ENCODE measurements at places on chromosomes 3 and 15. TPM values are rescaled to one million over a fixed set of nuclear protein-coding genes. Genes with fewer than 3 reads are reported as not detected.

DNA sequence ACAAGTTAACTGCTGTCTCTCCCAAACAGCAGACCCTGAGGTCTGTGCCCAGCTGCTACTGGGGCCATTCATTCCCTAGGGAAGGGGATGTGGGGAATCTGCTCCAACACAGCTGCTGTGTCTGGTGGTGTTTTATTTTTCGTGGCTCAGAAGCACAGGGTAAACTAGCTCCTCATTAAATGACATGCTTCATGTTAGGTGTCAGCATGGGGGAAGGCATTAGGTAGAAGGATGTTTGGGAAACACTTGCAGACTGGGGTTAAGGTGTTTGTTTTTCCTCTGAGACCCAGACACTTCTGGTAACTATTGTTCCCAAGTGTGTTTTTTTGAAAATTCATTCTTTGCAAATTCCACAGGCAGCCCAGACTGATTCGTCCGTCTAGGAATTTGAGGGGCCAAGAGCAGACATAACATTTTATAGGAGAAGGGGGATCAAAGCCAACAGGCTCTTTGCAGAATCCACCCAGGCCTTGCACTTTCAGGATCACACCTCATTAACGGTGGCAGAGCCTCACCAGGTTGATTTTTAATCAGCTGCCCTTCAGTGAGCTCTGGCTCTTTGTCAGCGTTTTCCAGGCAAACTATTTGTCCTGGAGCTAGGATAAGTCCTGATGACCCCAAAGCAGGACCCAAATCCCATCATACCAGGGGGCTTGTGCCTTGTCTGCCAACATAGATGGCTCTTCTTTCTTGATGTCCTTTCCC, 65.4 kb upstream of the ITGA11 start:
- no peak for DNase-seq

GRCh38 chr3:27556887-27557286, 72.7 kb upstream of the SLC4A7 start:
- peak; percentile 56 for DNase-seq

- DNase-seq, result peak; percentile 52
These were observed 21.9 kb downstream of the ABTB1 start for GRCh38 chr3:127694467-127695215.

GRCh38 chr15:50057905-50058639, 61.0 kb downstream of the ATP8B4 start:
- peak; percentile 64 for DNase-seq

GRCh38 chr15:20642054-20642767, 100.6 kb upstream of the GOLGA6L6 start:
- no peak for DNase-seq

- DNase-seq, result no peak
These were observed 468.9 kb downstream of the MCTP2 start for GRCh38 chr15:94700211-94700610.

GRCh38 chr15:39990706-39991105, 48.3 kb downstream of the SRP14 start:
- DNase-seq, result no peak

GRCh38 chr3:149274220-149274619, 52.6 kb upstream of the CP start:
- DNase-seq, result no peak

GRCh38 chr3:64021922-64022321, 1.4 kb downstream of the PSMD6 start:
- no peak for DNase-seq

DNA sequence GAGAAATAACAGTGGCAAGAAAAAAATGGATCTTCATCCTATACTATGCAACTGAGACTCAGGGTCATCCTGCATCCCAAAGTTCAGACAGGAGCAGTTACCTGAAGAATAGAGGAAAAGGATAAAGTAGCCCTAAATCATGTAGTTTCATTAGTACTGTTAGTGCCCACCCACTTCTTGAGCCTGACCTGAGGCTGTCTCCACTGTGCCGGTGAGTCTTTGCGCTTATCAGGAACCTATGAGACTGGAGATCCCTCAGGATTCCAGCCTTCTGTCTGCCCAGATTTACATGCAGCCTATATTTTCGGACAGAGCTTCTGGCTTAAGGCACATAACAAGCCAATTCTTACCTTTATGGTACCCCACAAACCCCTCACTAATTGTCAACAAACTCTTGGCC, 791.6 kb downstream of the ROBO1 start:
- no peak for DNase-seq

- no peak for DNase-seq
These were observed 8.6 kb upstream of the SIAH2 start for GRCh38 chr3:150771600-150771999.

- DNase-seq, result peak; percentile 74
These were observed 3.3 kb downstream of the LYSMD4 start for GRCh38 chr15:99729920-99730319.

- DNase-seq, result no peak
These were observed 36.1 kb downstream of the PCSK6 start for GRCh38 chr15:101453123-101454120.

DNA sequence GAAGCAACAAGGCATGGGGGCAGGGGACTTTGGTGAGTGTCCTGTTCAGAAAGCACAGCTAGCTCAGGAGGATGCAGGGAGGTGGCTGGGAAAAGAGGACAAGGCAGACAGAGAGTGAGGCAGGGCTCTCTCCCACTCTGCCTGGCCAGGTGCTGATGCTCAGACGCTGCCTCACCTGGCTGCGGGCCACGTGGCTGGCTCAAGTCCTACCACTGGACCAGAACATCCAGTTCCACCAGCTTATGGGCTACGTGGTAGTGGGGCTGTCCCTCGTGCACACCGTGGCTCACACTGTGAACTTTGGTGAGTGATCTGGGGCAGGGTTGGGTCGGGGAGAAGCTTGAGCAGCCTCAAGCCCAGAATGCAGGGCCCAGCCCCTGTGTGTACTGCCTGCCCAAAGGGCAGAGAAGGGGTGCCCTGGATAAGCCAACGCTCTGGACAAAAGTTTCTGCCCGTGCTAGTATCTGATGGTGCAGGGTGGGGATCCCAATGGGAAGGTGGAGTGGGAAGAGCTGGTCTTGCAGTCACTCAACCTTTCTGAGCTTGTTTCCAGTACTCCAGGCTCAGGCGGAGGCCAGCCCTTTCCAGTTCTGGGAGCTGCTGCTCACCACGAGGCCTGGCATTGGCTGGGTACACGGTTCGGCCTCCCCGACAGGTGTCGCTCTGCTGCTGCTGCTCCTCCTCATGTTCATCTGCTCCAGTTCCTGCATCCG, 20.9 kb downstream of the NOX5 start:
- peak; percentile 25 for DNase-seq

DNA sequence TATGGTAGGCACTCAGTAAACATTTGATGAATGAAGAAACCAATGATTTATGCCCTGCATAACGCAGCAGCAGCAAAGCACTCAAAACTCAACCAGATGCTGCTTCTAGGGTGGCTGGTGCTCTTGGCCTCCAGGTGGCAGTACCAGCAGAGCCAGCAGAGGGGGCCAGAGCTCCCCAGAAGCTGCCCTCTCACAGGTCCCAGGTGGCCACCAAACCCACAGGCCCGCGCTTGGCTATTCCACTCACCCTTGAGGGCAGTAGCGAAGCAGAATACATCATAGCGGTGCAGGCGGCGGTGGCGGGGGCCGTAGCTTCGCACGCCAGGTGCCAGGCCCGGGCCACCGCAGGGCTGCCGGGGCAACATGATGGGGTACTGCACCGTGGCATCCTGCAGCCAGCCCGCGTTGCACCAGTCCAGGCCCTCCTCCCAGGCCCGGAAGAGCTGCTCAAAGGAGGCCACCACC, 16.6 kb downstream of the HAPLN3 start:
- peak; percentile 52 for DNase-seq

DNA sequence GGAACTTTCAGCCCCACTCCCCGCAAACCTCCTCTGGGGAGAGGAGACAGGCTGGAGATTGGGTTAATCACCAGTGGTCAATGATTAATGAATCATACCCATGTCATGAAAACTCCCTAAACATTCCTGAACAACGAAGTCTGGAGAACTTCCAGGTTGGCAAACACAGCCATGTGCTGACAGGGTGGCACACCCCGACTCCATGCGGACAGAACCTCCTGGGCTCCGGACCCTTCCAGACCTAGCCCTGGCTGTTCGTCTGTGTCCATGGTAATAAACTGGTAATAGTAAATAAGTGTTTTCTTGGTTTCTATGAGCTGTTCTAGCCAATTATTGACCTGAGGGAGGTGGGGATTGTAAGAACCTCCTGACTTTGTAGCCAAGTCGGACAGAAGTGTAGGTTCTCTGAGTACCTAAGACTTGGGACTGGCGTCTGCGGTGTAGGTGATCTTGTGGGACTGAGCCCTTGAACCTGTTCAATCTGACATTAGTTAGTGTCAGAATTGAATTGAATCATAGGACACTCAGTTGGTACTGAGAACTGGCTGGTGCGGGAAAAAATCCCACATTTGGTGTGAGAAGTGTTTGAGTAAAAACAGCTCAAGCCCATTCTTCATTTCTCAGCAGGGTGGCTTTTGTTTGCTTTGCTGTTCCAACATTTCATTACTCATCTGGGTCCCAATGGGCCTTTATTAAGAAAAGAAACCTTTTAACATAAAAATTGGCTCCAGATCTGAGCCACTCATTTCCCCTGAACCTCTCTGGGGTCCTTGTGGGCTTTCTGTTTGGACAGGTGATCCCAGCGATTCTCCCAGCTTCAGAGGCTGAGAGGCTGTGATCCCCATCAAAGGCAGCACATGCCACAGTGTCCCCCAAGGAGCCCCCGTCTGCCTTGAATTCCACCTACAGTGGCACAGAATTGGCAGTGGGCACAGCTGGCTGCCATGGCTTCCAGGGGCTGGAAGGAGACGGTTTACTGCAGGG, 151.0 kb downstream of the TJP1 start:
- DNase-seq, result no peak

- DNase-seq, result no peak
These were observed 19.5 kb downstream of the PHC3 start for GRCh38 chr3:170162052-170162451.

GRCh38 chr3:162721736-162722135, 1225.1 kb downstream of the OTOL1 start:
- DNase-seq, result no peak

DNA sequence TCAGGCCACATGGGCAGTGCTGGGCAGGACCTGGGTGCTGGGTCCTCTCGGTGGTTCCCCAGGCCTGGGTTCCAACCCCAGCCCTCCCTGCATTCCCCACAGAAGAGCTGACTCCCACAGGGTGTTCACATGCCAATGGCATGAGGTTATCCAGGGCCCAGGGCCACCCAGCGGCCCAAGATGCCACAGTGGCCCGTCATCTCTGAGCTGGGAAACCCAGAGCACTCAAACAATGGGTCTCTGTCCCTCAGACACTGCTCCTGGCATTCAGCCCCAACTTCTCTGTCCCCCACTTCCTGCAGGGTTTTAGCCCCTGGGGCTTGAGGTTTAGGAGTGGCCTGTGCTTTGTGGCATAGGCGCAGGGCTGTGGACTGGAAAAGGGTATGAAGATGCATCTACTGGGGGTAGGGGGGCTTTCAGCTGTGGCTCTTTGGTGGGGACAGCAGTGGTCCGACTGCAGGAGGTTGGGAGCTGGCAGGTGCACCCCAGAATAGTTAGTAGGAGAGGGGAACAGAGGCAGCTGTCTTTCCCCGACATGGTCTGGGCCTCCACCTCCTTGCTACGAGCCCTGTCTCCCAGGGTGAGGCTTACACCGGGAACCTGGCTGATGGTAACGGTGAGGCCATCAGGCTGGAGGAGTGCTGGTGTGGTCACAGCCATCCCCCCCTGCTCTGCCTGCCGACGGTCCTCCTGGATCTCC, 1.7 kb downstream of the CCDC9B start:
- peak; percentile 68 for DNase-seq

DNA sequence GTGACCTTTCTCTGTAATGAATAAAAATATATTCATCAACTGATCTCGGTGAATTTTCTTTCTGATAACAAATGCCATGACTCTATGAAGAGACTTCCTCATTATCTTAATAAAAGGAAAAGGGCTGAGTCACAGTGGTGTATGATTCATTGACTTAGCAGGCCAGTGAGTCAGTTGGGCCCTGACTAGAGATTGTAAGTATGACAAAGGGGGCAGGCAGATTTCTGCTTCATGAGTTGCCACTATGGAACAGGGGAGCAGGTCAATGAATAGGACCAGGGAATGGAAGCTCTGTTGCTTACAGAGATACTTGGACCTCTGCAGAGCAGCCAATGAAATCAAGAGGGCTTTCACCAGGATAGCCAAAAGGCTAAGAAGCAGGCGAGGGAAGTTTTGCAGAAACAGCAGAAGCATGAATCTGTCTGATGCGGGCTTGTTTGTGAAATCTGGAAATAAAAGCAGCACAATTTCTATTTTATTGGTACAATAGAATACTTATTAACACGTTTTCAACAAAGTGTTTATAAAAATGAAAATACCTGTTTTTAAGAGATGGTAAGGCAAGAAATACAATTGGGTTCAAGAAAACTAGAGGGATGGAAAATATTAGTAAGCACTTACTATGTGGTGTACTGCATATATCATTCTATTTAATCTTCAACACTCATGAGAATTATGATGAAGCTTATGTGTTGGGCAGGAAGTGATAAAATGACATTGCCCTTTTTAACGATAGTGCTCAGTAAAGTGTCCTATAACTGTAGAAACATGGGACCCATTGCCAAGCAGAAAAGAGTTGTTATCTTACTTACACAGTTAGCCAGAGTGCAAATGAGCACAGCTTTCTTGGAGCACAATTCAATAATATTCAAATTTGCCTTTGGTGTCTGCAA, 169.8 kb upstream of the MYRIP start:
- peak; percentile 86 for DNase-seq

DNA sequence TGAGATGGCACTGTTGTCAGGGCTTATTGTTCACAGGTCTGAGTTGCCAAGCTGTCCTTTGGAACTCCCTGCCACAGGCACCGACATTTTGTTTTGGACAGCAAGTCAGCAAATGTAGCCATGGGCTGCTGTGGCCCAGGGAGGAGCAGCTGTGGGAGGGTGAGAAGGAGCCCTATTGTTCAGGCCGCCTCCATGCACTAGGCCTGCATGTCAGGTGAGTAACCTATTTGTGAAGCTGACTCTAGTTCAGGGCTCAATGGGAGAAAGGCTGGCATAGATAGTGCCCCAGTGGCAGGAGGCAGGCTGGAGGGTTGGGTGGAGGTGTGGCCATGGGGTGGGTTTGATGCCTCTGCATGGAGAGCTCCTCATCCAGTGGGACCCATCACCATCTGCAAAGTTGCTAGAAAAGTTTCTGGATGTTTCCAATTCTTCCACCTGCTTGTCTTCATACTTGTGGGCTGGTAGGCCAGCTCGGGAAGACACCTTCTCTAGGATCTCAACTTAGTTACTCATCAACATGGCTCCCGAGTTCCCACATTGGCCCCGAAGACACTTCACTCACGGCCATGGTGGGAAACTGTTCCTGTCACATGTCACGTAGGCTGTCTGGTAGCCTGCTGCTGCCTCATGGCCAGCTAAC, 19.5 kb downstream of the AMOTL2 start:
- DNase-seq, result no peak

GRCh38 chr3:32584660-32585059, 14.0 kb upstream of the DYNC1LI1 start:
- no peak for DNase-seq

GRCh38 chr15:31324806-31325594, 1.6 kb upstream of the KLF13 start:
- no peak for DNase-seq

GRCh38 chr3:195906865-195907683, 1.3 kb downstream of the TNK2 start:
- no peak for DNase-seq

The GOLGA6A gene
- not detected for total RNA-seq

The FRMD5 gene
- total RNA-seq, result 1.5 TPM

The CHRM5 gene
- total RNA-seq, result 0.20 TPM

The TUSC2 gene
- total RNA-seq, result 21.4 TPM

The C3orf85 gene
- not detected for total RNA-seq

The SCN11A gene
- total RNA-seq, result under 0.01 TPM

The IRAK2 gene
- 27.0 TPM for total RNA-seq

The SLC9C1 gene
- total RNA-seq, result under 0.01 TPM

The PPM1L gene
- 0.99 TPM for total RNA-seq

The PRSS50 gene
- total RNA-seq, result not detected

The SFMBT1 gene
- 1.7 TPM for total RNA-seq

The MAN2C1 gene
- total RNA-seq, result 140 TPM

The GP5 gene
- total RNA-seq, result under 0.01 TPM

The MKRN2 gene
- total RNA-seq, result 21.6 TPM

Measured in lung microvascular endothelial cell (primary cell).